ENCODE measurements at places on chromosomes 3 and 15.

- DNase-seq, result no peak
Measured at GRCh38 chr3:176633511-176633910, 563.8 kb downstream of the TBL1XR1 start.

- DNase-seq, result no peak
Measured at GRCh38 chr3:158347966-158348365, 223.0 kb upstream of the MLF1 start.

- no peak for DNase-seq
Measured at GRCh38 chr3:17806201-17806600, 63.8 kb upstream of the TBC1D5 start.

DNA sequence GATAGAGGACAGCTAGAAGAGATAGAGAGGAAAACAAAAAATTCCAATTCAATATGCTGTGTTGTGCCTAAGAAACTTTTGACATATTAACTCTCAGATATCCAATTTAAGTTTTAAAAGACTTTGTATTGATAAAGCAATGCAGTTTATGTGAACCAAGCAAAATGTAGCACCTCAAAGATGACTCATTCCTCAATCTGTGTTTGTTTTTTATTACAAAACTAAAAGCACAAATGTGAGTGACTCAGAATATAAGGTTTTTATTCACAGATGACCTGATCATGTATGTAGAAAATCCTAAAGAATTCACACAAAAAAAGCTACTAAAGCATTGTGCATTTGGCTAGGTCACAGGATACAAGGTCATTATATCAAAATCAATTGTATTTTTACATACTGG lies 11.1 kb downstream of the HCLS1 start:
- no peak for DNase-seq

GRCh38 chr3:128323206-128324081 lies 143.2 kb downstream of the DNAJB8 start:
- no peak for DNase-seq

DNA sequence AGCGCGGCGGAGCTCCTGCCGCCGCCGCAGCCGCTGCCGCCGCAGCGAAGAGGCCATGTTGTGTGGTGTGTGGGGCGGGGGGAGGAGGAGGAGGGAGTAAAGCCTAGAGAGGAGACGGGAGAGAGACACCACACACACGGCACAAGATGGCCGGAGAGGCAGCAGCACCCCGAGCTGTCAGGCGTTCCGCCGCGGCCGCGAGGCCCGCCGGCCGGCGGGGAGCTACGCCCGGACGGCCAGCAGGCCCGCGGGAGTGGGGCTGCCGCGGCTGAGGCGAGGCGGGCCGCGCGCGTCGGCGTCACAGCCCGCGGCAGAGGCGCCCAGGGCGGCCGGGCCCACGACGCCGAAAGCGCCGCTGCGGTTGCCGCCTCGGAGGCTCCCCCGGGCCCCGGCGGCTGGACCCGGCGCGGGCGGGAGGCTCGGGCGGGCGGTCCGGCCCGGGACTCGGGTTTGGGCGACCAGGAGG lies 17.4 kb upstream of the CHD2 start:
- DNase-seq, result no peak
